ENCODE measurements at places on chromosomes 7 and 10.

DNA sequence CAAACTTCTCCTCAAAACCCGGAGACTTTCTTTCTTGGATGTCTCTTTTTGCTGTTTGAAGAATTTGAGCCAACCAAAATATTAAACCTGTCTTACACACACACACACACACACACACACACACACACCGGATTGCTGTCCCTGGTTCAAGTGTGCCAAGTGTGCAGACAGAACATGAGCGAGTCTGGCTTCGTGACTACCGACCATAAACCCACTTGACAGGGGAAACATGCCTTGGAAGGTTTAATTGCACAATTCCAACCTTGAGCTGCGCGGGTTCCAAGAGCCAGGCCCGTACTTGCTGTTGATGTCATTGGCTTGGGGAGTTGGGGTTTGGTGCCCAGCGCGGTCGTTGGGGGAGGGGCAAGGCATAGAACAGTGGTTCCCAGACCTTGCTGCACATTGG is 1.7 kb downstream of the EGFR start:
- no peak for DNase-seq

DNA sequence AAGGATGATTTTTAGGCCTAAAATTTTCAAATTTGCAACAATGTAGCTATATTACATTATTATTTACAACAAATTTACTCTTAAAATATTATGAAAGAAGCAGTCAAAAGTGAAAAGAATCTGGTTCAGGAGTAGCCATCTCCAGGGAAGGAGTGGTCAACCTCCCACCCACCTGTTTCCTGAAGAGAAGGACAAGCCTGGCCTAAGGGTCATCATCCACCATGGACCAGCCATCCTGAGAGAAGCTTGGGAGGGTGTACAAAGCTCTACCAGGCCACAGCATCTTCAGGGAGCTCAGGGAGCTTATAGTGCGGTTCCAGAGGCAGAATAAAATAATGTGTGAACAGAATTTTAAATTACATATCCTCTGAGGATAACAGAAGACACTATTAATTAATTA is 38.1 kb downstream of the COL1A2 start:
- DNase-seq = no peak

- DNase-seq = no peak
These were observed 644 bp downstream of the SORBS1 start for GRCh38 chr10:95560278-95561176.

DNA sequence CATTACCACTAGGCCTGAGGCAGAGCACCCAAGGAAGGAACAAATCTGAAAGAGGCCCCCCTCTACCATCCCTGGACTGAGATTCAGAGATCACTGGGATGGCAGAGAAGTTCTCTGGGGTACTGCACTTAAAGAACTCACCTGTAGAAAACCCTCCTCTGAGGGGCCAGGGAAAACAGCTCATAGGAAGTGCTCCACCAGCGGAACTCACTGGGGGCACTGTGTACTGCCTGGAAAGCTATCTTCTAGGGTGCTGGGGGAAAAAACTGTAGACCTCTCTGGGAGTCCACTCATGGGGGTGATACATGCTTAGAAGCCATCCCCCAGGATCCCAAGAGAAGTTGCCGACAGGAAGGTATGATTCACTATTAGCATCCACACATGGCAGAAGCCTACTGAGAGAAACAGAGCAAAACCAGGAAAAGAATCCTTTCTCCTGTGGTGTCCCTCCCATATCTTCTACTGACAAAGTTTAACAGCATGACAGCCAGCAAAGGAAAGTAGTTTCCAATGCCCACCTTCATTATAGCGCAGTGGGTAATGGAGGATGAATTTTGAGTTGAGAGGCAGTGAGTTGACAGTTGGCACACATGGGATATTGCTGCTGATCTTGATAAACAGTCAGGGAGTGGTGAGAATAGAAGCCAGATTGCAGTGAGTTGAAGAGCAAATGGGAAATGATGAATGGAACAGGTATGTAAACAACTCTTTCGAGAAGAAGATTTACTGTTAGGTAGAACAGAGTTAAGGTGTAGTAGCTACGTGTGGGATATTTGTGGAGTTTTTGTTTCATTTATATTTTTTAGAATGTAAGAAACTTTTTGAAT is 20.9 kb downstream of the ANKIB1 start:
- DNase-seq = no peak

- no peak for DNase-seq
These were observed 475.1 kb downstream of the GRID1 start for GRCh38 chr10:85891472-85891871.

DNA sequence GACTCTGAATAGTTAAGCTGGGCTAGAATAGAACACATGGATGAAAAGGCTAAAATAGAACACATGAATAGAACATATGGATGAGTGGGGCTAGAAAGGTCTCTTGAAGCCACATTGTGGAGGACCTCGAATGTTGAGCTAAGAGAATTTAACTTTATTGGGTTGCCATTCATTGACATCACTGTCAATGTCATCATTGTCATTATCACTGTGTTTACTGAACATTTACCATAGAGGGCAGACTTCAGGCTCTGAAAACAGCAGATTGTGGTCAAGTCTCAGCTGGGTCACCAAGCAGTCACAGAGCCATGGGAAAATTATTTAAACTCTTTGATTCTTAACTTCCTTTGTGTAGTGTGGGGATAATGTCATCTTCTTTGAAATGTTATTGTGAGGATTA is 80.4 kb downstream of the WDFY4 start:
- DNase-seq = no peak

- DNase-seq = no peak
These were observed 17.4 kb downstream of the PSAP start for GRCh38 chr10:71833451-71834342.

GRCh38 chr10:125060482-125060825 is 99.9 kb downstream of the CTBP2 start:
- DNase-seq = no peak

DNA sequence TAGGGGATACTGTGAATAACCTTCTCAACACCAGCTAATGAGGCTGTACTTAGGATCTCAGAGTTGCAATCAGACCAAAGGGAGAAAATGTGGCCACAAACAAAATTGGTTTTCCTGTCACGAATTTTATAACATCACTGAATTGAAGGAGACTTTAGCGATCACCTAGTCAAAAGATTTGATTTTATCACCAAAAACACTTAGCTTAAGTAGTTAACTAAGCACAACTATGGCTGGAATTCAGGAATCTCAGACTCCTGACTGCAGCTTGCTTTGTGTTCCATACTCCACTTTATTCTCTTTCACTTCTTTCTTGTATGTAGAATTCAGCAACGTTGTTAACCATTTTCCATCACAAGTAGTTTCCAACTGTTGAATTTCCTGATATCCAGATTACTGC is 152.0 kb downstream of the SLC16A9 start:
- no peak for DNase-seq

GRCh38 chr7:376306-377079 is 86.5 kb downstream of the FOXL3 start:
- DNase-seq = no peak
